ENCODE measurements at places on chromosomes 12 and 14.

GRCh38 chr12:29032446-29032845, 116.6 kb upstream of the FAR2 start:
- DNase-seq: no peak

GRCh38 chr12:57846285-57846576, 298 bp downstream of the CTDSP2 start:
- DNase-seq: no peak

DNA sequence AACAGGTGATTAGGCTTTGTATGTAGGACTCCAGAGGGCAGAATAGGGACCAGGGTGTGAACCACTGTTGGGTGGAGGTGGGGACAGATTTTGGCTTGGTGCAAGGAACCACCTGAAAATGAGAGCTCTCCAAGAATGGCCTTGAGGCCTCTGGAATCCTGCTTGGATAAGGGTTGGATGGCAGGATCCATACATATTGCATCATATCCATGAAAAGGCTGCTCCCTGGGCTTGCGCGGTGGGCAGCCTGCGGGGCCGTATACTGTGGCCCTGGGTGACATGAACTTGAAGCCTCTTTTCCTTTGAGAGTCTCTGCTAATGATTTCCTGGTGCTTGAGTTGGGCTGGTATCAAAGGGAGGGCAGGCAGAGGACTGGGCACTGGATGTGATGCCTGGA, 1.3 kb upstream of the SLC10A1 start:
- no peak for DNase-seq

- peak; percentile 31 for DNase-seq
These were observed 183.4 kb upstream of the PPFIA2 start for GRCh38 chr12:81942594-81942993.

GRCh38 chr12:18153826-18154225, 63.8 kb upstream of the RERGL start:
- no peak for DNase-seq

DNA sequence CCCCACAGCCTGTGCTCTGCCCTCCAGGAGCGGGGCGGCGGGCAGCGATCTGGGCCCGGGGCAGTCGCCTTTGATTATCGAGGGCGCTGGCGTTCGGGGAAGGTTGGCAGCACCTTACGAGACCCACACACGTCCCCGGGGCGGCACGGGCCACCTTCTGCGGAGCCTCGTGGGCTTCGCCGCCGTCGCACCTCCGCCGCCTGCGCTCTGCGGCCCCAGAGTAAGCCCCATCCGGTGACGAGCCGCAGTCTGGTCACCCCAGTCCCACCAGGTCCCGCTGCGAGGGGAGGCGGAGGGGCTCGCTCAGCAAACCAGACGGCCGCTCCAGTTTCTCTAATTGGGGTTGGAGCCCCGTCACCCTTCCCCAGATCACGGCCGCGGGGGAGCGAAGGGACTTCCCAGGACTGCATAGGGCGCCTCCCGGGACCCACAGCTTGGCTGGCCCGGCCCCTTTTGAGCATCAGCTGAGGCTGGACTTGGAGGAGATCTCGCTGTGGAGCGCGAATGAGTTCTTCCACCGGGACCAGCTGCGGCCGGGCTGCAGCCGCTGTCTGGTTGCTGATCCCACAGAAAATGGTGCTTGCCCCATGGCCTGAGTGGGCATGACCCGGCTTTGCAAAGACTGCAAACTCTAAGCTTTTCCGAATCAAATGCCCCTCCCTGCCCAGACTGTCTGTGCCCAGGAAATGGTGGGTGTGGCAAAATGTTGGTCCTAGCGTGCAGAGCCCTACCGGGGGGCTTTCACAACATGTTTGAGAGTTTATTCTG, 560 bp downstream of the LGALS3 start:
- DNase-seq: peak; percentile 53

DNA sequence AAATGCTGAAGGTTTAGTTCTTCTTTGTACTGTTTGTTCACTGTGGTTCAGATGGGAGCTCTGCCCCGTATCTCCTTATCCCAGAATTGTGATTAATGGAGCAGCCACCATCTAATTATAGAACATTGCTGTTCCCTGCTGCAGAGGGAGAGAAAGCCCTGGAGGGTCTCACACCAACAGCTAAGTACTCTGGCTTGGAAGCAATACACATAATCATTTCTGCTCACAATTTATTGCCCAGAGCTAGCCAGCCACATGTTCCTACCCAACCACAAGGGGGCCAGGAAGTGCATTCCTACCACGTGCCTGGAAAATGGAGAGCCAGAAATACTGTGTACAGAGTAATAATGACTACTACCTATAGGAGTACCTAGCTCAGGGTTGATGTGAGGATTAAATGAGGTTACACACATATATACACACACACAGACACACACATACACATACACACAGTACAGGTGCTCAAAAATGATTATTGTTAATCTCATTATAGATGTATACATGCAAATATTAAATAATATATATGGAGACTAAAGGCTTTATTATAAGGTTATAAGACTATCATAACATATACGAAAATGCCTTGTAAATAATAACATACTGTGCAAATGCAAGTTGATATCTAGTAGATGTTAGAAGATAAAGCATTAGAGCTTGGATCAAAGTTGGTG, 22.3 kb downstream of the MSRB3 start:
- DNase-seq: no peak

GRCh38 chr12:7131502-7131866, 1.3 kb downstream of the CLSTN3 start:
- DNase-seq: peak; percentile 27

DNA sequence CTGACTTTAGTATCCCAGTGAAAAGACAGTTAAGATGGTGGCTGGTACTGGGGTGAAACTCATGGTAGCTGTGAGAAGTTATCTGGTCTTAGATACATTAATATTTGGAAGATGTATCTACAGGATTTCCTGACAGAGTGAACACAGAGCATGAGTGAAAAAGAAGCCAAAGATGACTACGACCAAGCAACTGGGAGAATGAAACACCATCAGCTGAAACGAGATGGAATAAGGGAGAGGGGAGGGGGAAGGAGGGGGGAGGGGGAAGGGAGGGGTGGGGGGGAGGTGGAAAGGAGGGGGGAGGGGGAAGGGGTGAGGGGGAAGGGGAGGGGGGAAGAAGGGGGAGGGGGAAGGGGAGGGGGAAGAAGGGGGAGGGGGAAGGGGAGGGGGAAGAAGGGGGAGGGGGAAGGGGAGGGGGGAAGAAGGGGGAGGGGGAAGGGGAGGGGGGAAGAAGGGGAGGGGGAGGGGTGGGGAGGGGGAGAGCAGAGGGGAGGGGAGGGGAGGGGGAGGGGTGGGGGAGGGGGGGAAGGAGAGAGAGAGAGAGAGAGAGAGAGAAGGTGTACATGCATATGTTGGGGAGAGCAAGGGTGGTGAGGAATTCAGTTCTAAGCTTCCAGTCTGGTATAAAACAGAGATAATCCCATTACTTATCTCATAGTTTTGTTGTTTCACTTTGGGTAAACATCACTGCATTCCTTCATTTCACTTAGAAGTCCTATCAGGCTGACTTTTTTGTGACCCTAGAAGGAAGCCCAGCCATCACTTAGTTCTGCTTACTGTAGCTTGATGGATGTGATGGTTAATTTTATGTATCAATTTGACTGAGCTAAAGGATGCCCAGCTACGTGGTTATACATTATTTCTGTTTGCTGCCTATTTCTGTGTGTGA, 73.9 kb downstream of the SPPL3 start:
- DNase-seq: no peak

- DNase-seq: no peak
These were observed 2.4 kb downstream of the GZMH start for GRCh38 chr14:24607081-24607480.

GRCh38 chr14:101032433-101032832, 128.9 kb upstream of the RTL1 start:
- DNase-seq: no peak

GRCh38 chr12:54377797-54378515, 6.6 kb downstream of the ZNF385A start:
- no peak for DNase-seq
